CD8-positive, alpha-beta memory T cell (primary cell): ENCODE measurements at places on chromosomes 6 and 20.

DNA sequence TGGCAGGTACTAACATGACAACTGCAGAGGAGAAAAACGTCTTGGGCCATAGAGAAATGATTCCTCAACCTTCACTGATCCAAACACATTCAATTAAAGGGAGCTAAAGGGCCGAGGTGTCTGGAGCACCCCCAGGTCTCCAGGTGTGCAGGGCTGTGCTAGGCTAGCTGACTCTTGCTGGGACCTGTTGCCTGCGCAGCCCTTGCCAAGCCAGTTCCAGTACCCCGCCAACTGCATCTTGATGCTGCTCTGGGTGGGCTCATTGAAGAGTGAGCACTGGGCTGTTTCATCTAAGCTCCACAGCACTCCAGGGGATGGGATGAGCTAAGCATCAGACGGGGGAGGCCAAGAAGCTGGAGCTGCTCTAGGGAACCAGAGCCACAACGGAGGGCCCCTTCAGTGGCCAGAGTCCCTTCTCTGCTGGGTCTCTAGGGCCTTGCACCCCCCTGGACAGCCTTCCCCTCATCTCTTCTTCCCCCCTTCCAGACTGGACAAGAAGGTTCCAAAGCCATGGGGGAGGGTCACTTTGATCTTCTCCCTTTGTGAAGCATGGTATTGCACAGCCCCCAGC, 15.9 kb downstream of the LEMD2 start:
- DNase-seq = no peak

DNA sequence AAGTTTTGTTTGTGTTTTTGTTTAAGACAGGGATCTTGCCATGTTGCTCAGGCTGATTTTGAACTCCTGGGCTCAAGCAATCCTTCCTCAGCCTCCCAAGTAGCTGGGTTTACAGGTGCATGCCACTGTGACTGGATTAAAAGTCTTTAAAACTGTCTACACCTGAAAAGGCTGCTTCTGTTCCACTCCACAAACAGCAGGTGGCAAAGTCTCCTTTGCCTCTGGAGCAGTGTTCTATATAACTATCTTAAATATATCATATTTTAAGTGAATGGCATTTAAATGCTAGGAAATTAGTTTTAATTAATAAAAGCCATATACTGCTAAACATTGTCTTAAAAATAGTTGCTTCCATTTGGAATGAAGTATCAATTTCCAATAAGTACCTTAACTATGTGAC, 89.2 kb upstream of the BCLAF1 start:
- no peak for DNase-seq

GRCh38 chr20:25032065-25032477, 25.9 kb downstream of the ACSS1 start:
- no peak for DNase-seq

GRCh38 chr20:46994341-46994740, 99.7 kb downstream of the EYA2 start:
- no peak for DNase-seq

DNA sequence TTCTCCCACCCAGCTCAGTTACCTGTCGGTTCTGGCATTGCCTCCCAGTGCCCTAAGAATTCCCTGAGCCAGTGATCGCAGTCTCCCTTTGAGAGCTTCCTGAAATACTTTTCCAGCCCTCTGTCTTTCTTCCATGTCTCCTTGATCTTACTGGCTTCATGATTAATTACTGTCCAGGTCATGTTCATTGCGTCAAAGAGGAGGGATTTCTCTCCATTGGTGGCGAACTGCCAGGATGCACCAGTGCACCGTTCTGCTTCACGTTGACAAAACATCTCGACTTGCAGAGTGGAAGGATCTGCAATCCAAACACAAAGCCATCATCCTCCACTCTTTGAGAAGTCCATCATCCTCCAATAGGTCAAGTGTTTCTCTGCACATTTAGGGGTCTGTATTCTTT, 8.6 kb downstream of the RAET1E start:
- DNase-seq = no peak

DNA sequence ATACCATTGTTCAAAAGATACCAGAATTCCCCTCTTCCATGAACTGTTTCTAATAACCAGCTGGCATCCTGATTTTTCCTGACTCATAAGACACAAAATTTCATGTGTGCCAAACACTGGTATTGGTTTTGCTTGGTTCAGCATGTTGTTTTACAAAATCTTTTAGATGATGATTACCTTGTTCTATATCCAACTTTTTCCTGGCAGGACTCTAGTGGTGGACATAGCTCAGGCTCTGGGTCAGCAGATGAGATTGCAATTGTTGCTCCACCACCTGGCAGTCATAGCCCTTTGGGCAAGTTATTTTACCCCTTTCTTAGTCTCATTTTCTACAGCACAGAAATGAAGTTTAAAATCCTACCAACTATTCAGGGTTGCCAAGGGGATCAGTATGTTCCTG, 6.2 kb downstream of the TRIM38 start:
- DNase-seq = no peak

DNA sequence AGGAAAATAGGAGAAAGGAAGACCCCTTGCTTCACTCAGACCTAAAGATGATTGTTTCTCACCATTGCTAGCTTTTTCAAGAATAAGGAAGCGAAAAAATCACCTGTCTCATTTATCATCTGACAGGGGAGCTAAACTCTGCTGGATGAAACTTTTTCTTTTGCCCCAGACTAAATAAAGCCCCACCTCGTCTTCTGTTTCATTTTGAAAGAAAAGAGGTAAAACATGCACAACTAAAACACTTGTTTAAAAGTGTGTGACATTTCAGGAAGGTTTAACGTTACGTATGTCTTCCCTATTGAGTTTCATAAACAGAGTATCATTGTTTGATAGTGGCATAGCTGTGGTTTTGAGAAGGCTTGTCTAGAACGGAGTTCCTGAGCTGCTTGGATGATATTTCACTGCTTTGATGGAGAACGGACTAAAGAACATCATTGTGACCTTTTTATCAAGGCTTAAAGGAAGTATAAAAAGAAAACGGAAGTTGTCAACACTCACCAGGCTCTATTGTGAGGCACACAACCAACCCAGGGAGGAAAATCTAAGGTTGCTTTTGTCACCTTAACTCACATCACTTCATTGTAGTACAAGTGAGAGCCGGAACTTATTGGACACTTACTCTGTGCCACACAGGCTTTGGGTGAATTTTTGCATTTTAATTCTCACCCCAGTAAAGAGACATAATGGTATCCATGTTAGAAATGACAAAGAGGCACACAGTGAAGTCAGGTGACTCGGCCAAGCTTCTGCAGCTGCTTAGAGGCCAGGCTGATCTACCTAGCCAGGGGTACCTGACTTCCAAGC, 29.5 kb downstream of the TSHZ2 start:
- no peak for DNase-seq

DNA sequence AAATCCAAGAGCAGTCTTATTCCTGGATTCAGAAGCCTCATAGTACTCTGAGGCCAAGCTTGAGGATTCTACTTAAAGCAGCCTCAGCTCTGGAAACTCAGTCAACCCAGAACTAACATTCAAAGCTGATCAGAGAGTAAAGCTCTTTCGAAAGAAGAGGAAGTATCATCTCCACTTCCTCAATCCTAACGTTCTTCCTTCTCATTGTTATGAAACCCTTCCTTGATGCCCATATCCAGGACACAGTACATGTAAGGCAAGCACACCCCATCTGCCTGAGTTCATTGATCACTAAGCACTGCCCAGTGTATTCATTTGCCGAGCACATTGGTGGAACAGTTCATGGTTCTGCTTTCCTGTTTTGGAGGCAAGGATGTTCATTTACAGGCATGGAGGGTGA, at the start of gene IPCEF1:
IPCEF1 (minus strand) TSS at position 114 of the 400 bp plus-strand sequence. CDS start 90,856 bp downstream, outside the sequence.
- no peak for DNase-seq

DNA sequence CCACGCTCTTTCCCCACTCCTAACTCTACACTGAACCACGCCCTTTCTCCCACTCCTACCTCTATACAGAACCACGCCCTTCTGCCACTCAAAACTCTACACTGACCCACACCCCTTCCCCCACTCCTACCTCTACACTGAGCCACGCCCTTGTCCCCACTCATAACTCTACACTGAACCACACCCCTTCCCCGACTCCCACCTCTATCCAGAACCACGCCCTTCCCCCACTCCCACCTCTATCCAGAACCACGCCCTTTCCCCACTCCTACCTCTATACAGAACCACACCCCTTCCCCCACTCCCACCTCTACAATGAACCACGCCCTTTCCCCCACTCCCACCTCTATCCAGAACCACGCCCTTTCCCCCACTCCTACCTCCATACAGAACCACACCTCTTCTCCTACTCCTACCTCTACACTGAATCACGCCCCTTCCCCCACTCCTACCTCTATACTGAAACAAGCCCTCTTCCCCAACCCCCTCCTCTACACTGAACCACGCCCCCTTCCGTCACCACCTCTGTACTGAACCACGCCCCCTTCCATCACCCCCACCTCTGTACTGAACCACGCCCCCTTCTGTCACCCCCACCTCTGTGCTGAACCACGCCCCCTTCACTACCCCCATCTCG, 10.1 kb downstream of the PXMP4 start:
- no peak for DNase-seq

DNA sequence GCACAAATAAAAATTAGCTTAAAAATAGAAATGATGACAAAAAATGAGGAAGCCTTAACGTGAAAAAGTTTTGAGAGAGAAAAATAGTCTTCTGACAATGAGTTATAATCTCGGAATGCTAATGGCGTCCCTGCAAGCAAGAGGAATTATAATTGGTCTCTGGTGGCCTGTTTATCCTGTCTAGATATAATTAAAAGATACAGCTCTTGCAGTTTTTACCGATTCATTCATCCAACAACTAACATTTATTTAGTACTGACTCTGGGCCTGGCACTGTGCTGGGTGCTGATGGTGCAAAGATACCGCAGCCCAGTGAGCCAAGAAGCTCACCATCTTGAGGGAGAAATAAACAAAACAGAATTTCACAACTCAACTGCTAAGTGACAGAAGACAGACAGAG, 31.6 kb upstream of the ANKRD60 start:
- no peak for DNase-seq

GRCh38 chr20:17892189-17892938, 76.2 kb downstream of the SNX5 start:
- no peak for DNase-seq

DNA sequence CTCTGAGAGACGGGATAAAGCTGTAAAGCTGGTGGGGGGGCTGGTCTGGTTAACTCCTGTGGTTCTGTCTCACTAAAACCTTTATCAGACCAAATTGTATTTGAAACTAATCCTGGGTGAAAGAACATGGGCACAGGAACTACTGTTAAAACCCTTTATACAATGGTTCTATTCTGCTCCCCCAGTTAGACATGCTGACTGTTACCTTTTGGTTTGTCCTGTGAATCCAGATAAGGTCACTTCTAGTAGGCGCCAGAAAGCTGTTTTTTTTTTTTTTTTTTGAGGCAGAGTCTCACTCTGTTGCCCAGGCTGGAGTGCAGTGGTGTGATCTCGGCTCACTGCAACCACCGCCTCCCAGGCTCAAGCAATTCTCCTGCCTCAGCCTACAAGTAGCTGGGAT, 29.7 kb downstream of the GSTA4 start:
- no peak for DNase-seq

- peak; percentile 18 for DNase-seq
These were observed 669 bp upstream of the PEX6 start for GRCh38 chr6:42979523-42980177.
